ENCODE measurements at places on chromosomes 3 and 15.

DNA sequence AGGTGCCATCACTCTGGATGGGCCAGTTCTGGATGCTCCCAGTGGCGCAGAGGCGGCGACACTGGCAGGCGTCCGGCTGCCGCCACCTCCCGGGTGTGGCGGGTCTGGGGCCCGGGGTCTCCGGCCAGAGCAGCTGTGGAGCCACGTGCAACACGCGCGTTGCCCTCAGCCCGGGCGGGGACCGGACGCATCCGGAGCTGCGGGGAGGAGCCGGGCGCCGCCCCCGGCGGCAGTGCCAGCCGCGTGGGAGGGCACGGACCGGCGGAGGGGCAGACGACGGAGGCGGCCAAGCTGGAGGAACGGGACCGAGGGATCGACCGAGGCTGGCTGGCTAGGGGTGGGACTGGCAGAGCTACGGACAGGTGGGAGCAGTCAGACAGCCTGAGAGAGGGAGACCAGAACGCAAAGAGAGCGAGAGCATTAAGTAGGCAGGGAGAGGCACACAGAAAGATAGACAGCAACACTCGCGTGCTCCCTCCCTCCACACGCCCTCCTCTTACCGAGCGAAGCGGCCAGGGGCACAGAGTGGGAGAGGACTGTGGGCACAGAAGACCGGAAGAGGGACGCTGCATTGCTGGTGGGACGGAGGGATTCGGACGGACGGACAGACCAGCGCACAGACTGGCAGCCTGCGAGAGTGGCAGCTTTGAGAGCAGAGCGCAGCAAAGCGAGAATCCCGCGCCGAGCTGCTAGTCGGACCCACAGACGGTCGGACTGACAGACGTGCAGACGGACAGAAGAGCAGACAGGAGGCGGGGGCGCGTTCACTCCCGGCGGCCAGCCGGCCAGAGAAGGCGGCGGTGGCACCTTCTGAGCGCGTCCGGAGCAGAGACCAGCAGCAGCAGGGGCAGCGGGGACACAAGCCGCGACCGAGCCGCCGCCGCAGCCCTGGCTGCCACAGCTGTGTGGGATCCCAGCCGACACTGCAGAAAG lies at the start of gene ARPP21:
Gene ARPP21, plus strand, starts transcription at position 272 of the 933 bp plus-strand sequence. CDS start 42,227 bp downstream, outside the sequence.
- no peaks in the 10 kb centered on the region for H3K36me3 ChIP-seq
- H3K27ac ChIP-seq, result no peak within 1 kb of the TSS
- no peak for DNase-seq
- H3K4me3 ChIP-seq, result peak within 1 kb of the TSS; percentile 60

DNA sequence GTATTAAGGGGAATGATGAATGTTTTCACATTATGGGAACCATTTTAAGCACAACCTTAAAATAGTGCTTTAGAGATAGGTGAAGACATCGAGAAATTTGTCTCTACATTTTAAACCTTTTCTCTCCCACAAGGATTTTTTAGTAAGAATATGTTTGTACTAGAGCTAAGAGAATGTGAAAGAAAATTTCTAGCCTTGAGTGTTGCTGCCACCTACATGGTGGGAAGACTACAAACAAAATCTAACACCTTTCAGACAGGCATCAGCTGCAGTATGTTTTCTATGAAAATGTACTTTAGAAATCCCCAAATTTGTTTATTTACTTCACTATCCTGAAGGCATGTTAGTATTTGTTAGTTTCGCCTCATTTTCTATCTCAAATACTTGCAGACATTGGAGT lies 247.4 kb downstream of the WDR72 start:
- no peak overlapping the region for H3K4me3 ChIP-seq
- no peaks in the 10 kb centered on the region for H3K36me3 ChIP-seq
- no peak overlapping the region for H3K27ac ChIP-seq

DNA sequence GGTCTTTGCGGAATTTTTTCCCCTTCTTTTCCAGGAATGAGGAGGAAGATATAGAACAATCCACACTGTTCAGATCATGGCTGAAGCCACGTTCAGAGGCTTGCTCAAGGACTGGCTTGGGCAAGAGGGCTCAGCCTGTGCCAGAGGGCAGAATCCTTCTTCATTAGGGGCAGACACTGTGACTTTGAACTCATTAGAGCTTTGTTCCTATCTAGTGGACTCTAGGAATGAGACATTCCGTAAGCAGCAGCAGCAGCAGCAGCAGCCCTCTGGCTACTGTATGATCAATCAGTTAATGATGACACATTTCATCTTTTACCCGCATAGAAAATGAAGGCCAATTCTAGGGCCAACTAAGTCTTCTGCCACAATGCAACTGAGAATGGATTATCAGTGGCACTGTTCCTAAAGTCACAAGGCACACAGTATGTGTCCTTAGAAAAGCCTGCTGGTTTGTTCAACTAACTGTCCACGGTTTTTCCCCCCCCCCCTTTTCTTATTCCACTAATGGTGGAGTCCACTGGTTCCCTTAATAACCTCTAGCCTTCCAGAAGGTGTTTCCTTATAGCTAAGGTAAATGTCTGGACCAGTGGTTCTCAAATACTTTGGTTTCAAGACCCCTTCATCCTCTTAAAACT lies 1.7 kb upstream of the RAB8B start:
- no peak overlapping the region for H3K4me3 ChIP-seq
- no peak overlapping the region for H3K27ac ChIP-seq
- no peak for DNase-seq
- H3K27me3 ChIP-seq, result no peaks in the 10 kb centered on the region

GRCh38 chr3:177837951-177838655 lies 640.8 kb upstream of the TBL1XR1 start:
- DNase-seq, result no peak
- peaks cover 1% of the 10 kb centered on the region for H3K4me1 ChIP-seq
- no peaks in the 10 kb centered on the region for H3K36me3 ChIP-seq
- no peak overlapping the region for H3K4me3 ChIP-seq

DNA sequence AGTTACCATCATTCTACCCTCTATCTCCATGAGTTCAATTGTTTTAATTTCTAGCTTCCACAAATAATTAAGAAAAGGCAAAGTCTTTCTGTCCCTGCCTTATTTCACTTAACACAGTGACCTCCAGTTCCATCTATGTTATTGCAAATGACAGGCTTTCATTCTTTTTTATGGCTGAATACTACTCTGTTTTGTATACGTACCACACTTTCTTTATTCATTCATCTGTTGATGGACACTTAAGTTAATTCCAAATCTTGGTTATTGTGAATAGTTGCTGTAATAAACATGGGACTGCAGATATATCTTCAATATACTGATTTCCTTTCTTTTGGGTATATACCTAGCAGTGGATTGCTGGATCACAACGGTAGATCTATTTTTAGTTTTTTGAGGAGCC lies 314.1 kb downstream of the SV2B start:
- peaks cover 34% of the 10 kb centered on the region for H3K27me3 ChIP-seq
- no peaks in the 10 kb centered on the region for H3K36me3 ChIP-seq
- DNase-seq, result no peak

GRCh38 chr3:13417166-13417947 lies 2.8 kb downstream of the NUP210 start:
- peak overlapping the region; percentile 86 for H3K4me3 ChIP-seq
- H3K27ac ChIP-seq, result peak overlapping the region; percentile 89
- H3K36me3 ChIP-seq, result peaks cover 40% of the 10 kb centered on the region
- DNase-seq, result no peak

DNA sequence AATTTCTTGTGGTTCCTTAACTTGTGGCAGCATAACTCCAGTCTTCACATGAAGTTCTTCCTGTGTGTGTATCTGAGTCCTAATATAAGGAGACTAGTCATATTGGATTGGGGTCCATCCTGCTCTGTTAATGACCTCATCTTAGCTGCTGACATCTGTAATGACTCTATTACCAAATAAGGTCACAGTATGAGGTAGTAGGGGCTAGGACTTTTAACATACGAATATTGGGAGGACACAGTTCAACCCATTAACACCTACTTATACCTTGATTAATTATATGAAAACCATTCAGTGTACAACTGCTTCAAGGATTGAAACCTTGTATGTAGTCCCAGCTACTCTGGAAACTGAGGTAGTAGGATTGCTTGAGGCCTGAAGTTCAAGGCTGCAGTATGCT lies 43.9 kb downstream of the OIP5 start:
- H3K4me1 ChIP-seq, result peaks cover 34% of the 10 kb centered on the region
- peak overlapping the region; percentile 45 for H3K27ac ChIP-seq
- peaks cover 72% of the 10 kb centered on the region for H3K36me3 ChIP-seq
- no peaks in the 10 kb centered on the region for H3K27me3 ChIP-seq
- H3K4me3 ChIP-seq, result no peak overlapping the region

DNA sequence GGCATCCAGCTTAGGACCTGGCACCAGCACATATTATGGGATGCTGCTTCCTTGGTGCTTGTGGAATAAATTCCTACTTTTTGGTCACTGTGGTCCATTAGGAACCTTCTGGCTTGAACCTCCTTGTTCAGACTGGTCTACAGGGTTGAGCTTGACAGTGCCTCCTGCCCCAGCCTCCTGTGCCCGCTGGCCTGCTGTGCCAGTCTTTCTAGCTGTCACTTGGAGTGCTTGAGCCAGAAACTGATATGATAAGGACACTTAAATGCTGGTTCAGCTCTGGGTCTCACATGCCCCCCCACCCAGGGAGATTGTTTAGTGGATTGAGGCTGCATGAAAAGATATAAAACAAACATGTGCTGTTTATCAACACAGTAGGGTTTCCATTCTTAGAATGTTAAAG lies 147.8 kb downstream of the SLCO3A1 start:
- peaks cover 3% of the 10 kb centered on the region for H3K4me1 ChIP-seq
- H3K36me3 ChIP-seq, result no peaks in the 10 kb centered on the region
- no peaks in the 10 kb centered on the region for H3K27me3 ChIP-seq
- no peak overlapping the region for H3K27ac ChIP-seq
- H3K4me3 ChIP-seq, result no peak overlapping the region

DNA sequence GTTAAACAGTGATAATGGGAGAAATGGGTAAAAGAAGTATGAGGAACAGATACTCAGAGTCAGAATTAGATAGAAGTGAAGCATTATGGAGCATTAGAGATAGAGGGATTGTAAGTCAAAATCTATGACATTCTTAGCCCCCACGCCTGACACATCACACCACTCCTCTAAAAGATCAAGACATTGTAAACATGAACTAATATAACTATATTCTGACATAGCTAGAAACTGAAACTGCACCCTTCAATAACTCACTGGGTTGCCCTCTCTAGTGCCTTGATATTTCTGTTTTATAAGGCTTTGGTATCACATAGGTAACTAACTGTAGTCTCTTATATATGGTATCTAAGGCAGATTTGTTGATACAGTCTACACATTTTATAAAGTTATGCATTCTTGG lies 684.3 kb upstream of the DPPA4 start:
- H3K4me1 ChIP-seq, result no peaks in the 10 kb centered on the region
- H3K27ac ChIP-seq, result no peak overlapping the region
- H3K27me3 ChIP-seq, result no peaks in the 10 kb centered on the region
- no peak overlapping the region for H3K4me3 ChIP-seq

DNA sequence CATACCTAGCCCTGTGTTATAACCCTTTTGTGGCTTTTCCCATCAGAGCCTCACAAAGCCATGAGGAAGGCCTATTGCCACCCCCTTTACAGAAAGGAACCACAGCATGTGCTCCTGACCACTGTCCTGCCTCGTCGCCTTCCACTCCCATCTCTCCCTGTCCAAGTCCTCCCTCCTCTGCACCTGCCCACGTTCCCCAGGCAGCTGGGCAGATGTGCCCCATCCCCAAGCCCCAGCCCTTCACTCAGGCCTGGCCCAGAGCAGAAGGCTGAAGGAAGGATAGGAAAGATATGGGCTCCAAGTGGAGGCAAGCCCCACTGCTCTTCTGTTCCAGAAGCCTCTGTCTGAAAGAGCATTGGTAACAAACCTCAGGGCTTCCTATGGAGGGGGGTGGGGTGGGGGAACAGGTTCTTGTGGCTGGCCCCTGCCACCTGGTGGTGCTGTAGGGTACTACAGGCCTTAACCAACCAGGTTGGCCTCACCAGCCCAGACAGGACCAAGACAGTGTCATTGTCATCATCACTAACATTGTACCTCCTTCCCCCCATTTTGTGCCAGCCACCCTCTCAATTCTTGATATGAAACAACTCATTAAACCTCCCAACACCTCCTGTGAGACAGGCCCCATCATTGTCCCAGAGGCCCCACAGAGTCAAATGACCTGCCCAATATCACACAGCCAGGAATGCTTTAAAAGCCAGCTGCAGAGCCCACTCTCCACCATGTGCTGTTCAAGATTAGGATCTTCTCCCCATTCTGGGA lies 10.0 kb downstream of the POC1A start:
- no peaks in the 10 kb centered on the region for H3K27me3 ChIP-seq
- peaks cover 45% of the 10 kb centered on the region for H3K36me3 ChIP-seq
- peaks cover 6% of the 10 kb centered on the region for H3K4me1 ChIP-seq
- DNase-seq, result peak; percentile 71
- no peak overlapping the region for H3K4me3 ChIP-seq
- no peak overlapping the region for H3K27ac ChIP-seq

- no peak overlapping the region for H3K4me3 ChIP-seq
- DNase-seq, result no peak
- H3K27me3 ChIP-seq, result no peaks in the 10 kb centered on the region
- peaks cover 18% of the 10 kb centered on the region for H3K4me1 ChIP-seq
These were observed 11.6 kb downstream of the PSMD6 start for GRCh38 chr3:64011685-64012084.

Data from activated T-helper 2 cell treated with anti-CD3 and anti-CD28 coated beads, Interferon-gamma antibody, Interleukin-2, Interleukin-4, amounts not matched to agents 10 μg/mL and 5 μg/mL and 100 μg/mL, durations not matched to agents 14 hours and 24 hours and 36 hours (primary cell).